ENCODE measurements at places on chromosomes 13 and 19.

GRCh38 chr13:48595431-48596429, 58.0 kb upstream of the CYSLTR2 start:
- peak; percentile 75 for DNase-seq

DNA sequence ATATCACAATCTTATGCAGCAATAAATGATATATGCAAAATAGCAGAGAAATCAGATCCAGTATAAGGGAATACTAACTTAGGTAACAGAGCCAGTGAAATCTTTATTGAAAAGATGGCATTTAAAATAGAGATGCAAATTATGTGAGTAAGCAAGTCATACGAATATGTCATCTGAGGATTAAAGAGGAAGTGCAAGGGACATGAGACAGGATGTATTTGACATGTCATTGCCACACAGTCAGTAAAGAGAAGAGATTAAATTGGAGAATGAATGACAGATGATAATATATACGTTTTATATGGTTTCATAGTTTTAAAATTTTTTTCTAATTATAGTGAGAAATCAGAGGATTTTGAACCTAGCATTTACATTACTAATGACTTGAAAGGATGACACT, 426.4 kb downstream of the SLITRK5 start:
- no peak for DNase-seq

DNA sequence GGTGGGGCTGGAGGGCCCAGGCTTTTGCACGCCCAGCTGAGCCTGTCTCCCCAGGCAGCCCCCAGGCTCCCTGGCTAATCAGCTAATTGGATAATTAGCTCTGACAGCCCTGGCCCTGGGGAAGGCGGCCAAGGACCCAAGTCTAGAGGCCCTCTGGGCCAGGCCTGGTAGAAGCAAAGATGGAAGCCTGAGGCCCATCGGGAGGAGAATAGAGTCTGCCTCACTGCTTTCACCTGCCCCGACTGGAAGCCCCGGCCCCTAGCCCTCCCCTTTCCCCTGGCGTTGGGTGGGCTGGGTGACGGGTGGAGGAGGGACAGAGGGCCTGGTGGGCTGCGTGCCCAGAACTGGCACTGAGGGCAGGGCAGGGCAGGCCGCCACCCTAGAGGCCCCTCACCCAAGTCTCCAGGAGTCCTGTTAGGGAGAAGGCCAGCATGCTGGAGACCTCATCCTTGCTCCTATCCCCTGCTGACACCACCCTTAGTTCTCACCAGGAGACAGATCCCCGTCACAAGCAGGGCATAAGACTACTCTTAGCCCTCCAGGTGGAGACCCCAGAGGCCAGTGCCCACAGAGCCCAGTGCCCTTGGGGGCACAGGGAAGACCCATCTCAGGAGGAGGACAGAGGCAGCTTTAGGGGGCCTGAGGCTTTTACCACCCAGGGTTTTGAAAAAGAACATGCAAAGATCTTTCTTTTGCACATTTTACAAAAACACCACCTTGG, 12.0 kb downstream of the LYL1 start:
- no peak for DNase-seq

GRCh38 chr13:39102981-39103490, 64.8 kb downstream of the NHLRC3 start:
- DNase-seq = no peak

GRCh38 chr13:113413178-113413897, 40.0 kb downstream of the ADPRHL1 start:
- no peak for DNase-seq

- DNase-seq = no peak
Measured at GRCh38 chr19:38815059-38816001, 2.6 kb upstream of the LGALS4 start.

DNA sequence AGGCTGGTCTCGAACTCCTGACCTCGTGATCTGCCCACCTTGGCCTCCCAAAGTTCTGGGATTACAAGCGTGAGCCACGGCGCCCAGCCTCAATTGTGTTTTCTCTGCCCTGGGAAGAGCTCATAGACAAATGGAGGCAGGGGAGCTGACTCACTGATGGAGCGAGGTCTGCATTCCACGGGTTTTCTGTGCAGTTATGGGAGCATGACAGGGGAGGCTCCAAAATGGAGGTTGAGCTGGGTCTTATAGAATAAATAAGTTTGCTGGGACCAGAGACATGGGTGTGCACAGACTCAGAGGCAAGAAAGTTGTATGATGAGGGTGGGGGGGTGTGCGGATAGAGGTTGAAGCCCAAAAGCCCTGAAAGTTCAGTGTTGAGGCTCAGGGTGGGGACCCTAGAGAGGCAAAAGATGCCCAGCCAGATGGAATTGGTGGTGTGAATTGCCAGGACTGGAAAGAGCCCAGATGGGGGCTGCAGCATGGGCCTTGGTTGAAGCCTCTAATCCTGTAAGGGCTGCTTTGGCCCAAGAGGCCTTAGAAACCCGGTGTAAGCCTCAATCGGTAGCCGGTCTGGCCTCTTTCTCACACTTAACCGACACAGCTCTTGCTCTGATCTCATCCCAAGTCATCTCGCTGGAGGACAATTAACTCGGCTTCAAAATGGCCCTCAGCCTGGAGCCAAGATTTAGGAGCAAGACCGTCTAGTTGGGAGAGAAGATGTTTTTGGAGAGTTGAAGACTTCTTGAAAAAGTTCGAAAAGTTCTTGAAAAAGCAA, 1.9 kb downstream of the TPM4 start:
- DNase-seq = no peak

DNA sequence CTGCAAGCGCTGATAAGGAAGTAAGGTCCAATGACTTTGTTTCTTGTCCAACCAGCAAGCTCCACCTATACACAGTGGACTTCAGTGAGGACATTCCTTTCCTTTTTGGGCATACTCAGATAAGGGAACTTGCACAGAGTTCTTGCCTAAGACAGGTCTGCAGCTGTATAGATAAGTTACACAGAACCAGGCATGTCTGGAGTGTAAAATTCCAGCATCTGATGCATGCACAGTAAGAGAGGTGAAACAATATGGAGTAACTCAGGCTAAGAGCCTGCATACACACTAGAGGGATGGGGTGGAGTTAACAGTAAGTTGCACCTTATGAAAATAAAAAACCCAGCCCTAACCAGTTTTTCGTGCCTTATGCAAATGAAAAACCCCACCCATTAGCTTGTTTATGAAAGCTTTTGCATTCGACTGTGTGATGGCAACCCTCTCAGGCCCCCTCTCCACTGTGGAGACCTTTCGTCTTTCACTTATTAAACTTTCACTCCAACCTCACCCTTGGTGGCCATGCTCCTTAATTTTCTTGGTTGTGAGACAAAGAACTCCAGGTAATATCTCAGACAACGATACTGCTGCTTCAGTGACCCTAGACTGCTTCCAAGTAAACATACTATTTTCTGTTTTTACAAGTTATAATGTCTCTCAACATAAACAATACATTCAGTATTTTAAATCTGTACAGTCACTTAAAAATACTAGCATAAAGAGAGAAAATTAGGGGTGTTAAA, 2859.0 kb upstream of the PCDH20 start:
- DNase-seq = no peak

- DNase-seq = no peak
Measured at GRCh38 chr19:55391191-55391670, 5.5 kb downstream of the RPL28 start.

DNA sequence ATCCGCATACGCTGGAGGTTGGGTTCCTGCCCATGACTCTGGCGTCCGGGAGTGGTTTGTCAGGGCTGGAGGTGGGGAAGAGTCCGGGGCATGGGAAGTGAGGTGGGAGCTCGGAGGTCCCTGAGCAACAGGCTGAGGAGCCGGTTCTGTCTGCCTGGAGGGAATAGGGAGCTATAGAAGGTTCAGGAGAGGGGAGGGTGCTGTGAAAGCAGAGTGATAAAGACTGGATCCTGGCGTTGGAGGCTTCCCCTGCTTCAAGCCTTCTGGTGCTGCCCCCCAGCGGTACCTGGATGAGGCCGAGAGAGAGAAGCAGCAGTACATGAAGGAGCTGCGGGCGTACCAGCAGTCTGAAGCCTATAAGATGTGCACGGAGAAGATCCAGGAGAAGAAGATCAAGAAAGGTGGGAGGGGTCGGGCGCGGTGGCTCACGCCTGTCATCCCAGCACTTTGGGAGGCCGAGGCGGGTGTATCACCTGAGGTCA, 2.6 kb downstream of the HMG20B start:
- peak; percentile 33 for DNase-seq

DNA sequence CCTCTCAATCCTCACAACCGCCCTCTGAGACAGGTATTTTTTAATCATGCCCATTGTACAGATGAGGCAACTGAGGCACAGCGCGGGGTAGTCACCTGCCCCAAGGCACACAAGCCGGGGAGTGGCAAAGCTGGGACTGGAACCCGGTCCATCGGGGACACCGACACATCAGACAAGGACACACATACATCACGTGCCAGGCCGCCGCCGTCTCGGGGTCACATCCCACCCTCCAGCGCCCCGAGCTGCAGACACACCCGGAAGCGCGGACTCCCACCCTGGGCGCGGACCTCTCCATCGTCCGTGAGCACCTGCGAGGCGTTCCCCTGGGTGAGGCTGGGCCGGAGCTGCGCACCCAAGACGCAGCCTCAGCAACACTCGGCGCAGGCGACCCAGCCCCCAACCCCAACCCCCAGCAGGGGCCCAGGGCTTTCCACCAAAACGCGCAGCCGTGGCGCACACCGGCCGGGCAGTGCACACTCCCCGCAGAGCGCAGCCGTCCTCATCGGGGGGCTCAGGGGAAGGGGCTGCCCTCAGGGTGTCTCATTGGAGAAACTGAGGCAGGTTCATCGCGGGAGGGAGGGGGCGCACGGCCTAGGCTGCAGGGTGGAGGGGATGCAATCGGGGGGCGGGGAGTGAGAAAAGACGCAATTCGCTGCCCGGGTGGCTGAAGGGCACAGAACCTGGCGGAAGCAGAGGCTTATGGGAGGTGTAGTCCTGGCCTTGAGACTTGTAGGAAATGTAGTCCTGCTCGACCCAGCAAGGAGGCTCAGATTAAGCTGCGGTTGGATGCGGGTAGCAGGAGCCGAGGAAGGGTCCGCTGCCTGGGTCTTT, 1.9 kb upstream of the LMTK3 start:
- peak; percentile 83 for DNase-seq

DNA sequence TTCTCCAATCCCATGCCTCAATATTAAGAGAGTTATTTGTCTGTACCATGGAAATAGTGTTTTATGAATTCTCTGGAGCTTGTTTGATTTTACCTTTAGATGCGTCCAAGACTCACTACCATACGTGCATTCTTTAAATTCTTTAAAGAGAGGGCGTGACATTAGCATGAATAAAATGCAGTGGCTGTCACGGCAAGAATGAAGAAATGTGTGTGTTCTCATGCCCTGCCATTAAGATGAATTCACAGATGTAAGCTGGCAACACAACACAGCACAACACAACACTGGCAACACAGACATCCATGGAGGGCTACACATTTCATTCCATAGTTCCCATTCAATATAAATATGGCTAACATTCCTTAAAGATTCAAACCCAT, 213.4 kb downstream of the ENOX1 start:
- DNase-seq = no peak

- no peak for DNase-seq
Measured at GRCh38 chr13:57302604-57303003, 135.6 kb downstream of the PRR20E start.

- DNase-seq = no peak
Measured at GRCh38 chr19:35086455-35086854, 29.2 kb upstream of the FXYD3 start.

GRCh38 chr19:5269279-5269678, 71.3 kb downstream of the PTPRS start:
- DNase-seq = no peak

DNA sequence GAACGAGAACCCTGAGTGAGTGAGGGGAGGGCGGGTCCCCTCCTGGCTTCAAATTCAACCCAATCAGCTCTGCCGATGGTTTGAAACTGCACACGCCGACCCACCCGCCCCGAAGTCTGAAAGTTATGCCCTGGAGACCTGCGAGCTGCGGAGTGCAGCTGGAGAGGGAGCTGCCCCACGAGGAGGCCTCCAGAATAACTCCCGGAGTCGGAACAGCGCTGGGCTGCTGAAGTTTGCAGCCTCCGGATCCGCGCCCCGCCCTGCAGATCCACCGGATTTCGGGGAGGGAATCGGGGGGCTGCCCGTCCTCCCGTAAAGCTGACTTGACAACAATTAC, 7.0 kb downstream of the POU4F1 start:
- no peak for DNase-seq

- DNase-seq = no peak
Measured at GRCh38 chr19:7311911-7312310, 17.7 kb upstream of the INSR start.

DNA sequence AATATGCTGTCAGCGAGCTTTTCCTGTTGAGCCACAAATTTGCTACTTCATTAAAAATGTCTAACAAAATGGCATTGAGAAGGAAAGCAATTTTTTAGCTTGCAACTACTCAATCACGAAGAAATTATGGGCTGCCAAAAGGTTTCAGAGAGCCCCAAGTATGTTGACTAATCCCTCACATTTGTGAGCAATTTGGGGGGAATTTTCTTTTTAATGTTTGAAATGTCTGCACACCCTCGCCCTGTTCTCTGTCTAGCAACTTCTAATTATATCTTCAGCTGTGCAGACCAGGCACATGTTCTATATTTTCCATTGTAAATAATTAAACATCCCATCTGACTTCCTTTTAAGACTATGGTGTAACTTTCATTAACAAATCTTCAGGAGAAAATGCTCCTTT, 192.9 kb downstream of the DCT start:
- DNase-seq = no peak

- DNase-seq = peak; percentile 66
Measured at GRCh38 chr19:45769821-45770191, 754 bp upstream of the SIX5 start.

- DNase-seq = no peak
Measured at GRCh38 chr19:4097501-4097900, 26.4 kb downstream of the MAP2K2 start.

DNA sequence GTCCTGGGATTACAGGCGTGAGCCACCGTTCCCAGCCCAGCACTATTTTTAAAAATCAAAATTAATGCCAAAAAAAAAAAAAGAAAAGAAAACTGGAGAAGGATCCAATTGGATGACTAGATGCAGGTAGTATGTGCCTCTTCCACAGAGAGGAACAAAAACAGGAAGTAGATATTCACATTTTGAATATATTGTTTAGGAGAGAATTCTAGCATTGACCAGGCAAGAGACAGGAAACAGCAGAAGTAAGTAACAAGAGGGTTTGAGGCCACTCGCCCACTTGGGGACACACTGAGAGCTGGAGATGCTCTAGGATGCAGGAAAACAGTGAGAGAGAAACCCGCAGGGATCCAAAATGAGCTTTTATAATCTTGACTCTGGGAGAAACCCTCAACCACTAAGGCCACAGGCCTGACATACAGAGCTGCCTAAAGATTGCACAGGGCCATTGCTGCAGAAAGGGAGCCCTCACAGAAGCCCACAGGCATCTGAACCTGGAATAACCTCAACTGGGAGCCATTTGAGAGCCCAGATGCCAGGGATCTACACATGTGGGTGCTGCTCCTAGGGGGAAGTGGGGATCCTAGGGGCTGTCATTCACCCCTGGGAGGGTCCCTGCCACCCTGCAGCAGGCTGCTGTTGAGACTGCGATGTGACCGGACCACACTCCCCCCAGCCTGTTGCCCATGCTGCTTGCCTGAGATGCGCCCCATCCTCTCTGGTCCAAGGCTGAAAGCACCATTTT, 28.2 kb downstream of the IGFL2 start:
- DNase-seq = no peak

- DNase-seq = peak; percentile 60
Measured at GRCh38 chr19:56253737-56254136, 18.8 kb upstream of the EDDM13 start.
